CD4-positive, alpha-beta T cell treated with Interferon gamma for 1 hour (primary cell): ENCODE measurements at places on chromosomes 3 and 15.

GRCh38 chr15:28945626-28946230 lies 60.0 kb downstream of the APBA2 start:
- DNase-seq = no peak

GRCh38 chr3:40615110-40615915 lies 90.6 kb downstream of the ZNF621 start:
- no peak for DNase-seq

DNA sequence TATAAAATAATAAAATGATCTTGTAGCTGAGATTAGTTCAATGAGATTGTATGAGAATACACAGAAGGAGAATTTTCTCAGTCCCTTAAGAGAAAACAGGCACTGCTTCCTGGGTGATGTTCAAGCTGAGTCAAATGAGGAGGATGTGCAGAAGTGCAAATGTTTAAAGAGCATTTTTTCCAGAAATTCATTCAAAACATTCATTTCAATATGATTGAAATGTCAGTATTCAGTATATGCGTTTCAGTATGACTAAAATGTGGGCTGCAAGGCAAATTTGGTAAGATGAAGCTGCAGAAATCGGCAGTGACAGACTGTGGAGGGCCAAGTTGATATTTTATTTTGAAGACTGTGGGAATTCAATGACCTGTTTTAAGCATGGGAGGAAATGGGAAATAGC lies 19.3 kb upstream of the PYDC2 start:
- DNase-seq = no peak

- no peak for DNase-seq
Measured at GRCh38 chr3:129974564-129974832, at the start of gene TRH. Gene TRH, plus strand, starts transcription at chr3:129974720. Its CDS starts 1,097 bp downstream, at chr3:129975817.

DNA sequence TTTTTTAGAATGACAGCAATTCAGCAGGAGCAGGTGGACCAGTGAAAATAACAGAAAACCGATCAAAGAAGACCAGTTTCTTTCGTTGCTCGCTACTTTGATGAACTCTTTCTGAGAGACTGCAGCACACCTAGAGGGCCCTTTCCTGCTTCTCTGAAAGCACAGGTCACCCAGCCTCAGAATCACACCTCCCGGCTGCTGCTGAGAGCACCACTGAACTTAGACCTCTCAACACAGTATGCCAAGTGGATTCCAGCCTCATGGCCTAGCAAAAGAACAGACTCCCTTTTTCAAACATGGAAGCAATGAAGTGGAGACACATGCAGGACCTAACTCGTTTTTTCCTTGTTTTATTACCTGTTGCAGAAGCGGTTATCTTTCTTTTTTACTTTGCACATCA lies 13.9 kb upstream of the APH1B start:
- DNase-seq = no peak

GRCh38 chr3:186933816-186934215 lies 3.5 kb downstream of the ST6GAL1 start:
- DNase-seq = no peak

GRCh38 chr15:95975212-95975611 lies 355.3 kb upstream of the NR2F2 start:
- DNase-seq = no peak

DNA sequence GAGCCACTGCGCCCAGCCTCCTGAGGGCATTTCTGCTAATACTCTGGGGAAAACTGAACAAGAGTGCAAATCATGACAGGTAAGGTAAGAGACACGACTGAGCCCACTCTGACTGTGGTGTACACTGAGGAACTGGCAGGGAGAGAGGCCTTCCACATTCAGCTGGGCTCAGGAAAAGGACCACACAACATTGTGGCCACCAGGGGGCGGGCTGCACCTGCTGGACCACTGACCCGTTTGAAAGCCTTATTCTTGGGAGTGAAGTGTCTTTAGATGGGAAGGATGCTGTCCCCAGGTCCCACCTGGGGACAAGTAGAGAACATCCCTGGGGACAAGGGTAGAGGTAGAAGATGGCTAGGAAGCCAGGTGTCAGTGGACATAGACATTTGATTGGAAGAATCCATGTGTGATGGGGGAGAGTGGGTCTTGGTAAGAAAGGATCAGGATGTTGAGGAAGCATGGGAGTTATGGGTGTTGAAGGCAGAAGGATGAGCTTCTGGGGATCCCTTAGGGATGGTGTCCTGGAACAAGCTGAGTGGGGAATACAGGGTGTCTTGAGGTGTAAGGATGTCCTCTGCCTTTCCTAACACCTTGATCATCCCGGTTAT lies 6.2 kb upstream of the CTDSPL start:
- DNase-seq = peak; percentile 61

DNA sequence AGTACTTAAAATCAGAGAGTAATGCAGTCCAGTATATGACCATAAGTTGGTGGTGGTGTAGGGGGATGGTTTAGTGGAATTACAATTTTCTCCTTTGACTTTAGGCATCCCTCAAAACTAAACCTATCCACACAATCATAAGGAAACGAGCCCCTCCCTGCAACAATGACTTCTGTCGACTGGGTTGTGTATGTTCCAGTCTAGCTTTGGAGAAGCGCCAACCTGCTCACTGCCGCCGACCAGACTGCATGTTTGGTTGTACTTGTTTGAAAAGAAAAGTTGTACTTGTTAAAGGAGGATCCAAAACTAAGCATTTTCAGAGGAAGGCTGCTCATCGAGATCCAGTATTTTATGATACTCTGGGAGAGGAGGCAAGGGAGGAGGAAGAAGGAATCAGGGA lies 52.8 kb downstream of the MGA start:
- DNase-seq = no peak
